ENCODE measurements at places on chromosomes 3 and 15.

DNA sequence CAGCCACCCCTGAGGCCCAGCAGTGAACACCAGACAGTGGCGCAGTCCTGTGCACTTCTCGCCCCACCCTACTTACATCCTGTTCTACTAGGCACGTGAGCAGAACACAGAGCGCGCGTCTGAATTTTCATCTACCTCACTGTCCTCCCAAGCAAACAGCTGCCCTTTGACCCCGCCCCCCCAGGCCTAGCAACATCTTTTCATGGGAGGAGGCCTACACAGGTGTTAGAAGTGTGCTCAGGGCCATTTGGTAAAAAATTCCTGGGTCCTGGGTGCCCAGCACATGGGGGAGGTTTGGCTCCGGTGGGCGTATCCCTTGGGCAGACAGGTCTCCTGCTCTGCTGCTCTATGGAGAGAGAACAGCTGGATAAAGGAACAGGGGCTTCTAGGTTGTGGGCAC lies 95.0 kb downstream of the MYLK start:
- DNase-seq = no peak

DNA sequence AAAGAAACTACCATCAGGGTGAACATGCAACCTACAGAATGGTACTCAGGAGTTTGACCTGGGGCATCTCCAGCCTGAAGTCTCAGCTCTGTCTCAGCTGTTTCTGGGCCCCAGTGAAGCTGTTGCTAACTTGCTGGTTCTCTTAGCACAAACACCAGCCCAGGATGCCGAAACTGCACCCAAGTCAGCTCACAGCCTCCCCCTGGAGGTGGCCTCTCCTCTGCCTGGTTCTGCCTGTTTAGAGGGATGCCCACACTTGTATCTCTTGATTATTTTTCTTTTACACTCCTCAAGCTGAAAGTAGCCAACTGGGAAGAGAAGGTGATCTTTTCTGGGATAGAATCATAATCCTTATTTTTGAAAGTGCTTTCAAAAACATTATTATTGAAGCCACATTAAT lies 289.0 kb upstream of the RASGRP1 start:
- no peak for DNase-seq

DNA sequence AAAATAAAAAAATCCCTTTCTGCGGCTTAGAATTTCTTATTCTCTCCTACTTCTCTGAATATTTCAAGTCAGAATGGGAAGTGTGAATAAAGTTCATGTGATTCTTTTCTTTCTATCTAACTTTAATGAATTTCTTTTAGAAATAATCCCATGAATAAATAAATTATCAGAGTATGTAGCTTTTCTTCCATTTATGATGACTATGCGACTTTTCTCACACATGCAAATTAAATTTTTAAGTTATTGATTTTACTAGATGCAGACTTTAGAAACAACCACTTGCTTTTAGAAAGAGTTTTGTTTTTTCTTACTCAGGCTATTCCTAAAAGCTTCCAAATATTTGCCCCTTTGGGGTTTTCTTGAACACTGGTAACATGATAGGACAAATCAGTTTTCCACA lies 477.7 kb upstream of the AGTR1 start:
- DNase-seq = no peak

DNA sequence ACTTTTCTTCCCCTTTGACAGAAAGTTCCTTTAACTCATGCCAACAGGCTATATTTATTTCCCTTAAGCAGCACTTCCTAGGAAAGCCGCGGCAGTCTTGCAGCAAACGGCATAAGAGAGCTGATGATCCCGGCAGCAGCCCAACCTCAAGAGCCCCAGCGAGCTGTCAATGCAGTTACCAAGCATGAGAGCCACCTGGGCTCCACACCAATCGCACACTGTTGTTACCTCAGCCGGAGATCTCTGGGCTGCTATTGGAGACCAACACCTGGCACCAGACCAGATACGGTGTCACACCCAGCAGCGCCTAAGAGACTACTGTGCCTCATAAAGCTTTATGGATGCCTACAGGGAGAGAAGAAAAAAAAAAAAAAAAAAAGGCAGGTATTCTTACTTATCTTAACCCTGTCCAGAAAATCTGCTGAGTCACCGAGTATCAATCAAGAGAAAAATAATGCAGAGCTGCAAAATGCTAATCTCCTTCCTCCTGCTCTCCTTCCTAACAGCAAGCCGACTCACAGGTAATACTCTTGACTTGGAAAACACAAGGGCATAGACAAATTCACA lies 11.7 kb downstream of the ABCC5 start:
- DNase-seq = no peak

GRCh38 chr3:152071924-152072323 lies 196.8 kb upstream of the MBNL1 start:
- DNase-seq = no peak

GRCh38 chr3:126463521-126463920 lies 12.2 kb downstream of the ZXDC start:
- DNase-seq = no peak

GRCh38 chr3:53114011-53114400 lies 16.2 kb downstream of the RFT1 start:
- DNase-seq = peak; percentile 55

GRCh38 chr3:19596408-19596807 lies 337.6 kb downstream of the EFHB start:
- DNase-seq = no peak

DNA sequence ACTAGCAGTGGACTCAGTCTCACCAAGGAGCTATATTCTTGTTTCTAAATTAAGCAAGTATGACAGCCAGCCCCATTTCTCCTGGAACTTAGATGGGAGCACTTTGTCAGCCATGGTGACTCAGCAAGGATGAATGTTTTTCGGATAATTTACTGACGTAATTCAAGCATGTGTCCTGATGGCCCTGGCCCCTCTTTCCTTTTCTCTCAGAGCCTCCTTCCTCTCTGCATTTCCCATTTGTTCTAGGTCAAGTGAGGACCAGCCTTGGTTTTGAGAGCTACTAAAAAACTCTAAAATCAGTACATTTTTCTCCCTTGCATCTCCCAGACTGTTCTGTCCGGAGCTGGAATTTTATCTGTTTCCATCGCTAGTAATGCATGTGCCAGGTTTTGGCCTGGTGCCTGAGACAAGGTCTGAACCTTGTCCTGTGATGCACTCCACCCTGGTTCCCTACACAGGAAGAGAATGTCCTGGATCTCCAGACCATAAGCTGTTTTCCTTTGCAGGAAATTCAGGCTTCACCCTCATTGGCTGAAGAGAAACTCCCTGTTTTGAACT lies 256.6 kb upstream of the ROPN1 start:
- no peak for DNase-seq

DNA sequence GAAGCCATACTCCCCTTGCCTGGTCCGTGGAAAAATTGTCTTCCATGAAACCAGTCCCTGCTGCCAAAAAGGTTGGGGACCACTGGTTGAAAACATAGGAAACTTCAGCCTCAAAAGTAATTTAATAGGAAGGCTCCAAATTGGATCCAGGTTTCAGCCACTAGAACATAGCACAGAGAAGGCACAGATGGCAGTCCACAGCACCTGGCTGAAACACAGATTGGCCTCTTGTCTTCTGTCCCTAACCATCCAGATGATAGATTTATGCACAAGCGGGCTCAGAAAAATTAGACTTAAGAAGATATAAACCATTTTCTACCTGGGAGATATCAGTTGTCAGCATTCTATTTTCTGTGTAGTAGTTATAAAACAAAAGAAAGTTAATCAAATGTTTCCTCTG lies 397.1 kb downstream of the CNTN4 start:
- no peak for DNase-seq

DNA sequence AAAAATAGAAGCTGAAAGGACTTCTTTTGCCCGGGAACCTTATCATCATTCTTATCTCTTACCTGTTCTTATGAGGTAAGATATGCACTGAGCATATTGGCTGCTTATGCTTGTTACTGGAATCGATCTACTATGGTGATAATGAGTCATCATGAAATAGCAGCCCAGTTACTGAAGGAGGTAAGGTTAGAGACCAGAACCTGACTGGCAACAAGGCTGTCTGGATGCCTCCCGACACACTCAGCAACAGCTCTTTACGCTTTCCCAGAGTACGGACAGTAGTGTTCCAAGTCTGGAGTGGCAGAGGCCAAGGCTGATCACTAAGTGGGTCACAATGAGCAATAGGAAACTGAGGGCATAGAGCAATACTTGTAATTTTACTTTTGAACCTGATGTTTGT lies 314.1 kb downstream of the NLGN1 start:
- no peak for DNase-seq

GRCh38 chr15:40731034-40731433 lies 24.0 kb downstream of the RMDN3 start:
- no peak for DNase-seq

DNA sequence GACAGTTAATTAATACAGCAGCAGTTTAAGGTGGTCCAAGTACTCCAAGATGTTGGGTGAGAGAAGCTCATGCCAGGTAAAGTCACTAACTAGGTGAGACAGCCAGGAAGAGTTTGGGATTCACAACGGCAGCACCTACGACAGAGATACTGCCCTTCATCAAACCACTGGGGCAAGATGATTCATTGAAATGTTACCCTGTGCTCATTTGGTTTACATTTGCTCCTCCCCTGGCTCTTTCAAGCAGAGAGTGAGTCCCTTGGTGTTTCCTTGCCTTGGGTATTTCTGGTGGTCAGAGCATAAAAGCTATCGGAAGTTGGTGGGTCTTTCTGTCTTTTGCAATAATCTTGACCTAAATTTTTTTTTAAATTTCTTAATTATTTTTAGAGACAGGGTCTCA lies 19.9 kb upstream of the PDE8A start:
- no peak for DNase-seq

GRCh38 chr15:69760890-69761568 lies 308.4 kb downstream of the RPLP1 start:
- peak; percentile 78 for DNase-seq
